Kidney epithelial cell (primary cell): ENCODE measurements at places on chromosomes 13 and 19.

- DNase-seq, result no peak
Measured at GRCh38 chr13:33112766-33113165, 96.5 kb downstream of the KL start.

DNA sequence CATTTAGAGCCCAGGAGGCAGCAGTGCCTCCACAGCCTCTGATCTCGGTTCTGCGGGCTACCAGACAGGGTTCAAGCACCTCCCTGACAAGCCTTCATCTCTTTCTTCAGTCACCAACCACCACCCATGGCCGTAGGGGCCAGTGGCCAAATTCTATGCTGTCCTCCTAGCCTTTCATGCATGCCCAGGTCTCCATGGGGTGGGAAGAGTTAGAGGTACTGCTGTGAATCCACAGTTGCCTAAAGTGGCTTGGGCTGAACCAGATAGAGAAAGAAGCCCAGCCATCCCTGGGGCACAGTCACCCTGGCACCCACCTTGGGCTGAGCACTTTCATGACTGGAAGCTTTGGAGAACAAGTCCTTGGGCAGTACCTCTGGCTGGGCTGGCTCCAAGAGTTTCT lies 97.4 kb downstream of the ZDHHC20 start:
- no peak for DNase-seq

- DNase-seq, result no peak
Measured at GRCh38 chr13:21147827-21148226, 28.5 kb downstream of the SKA3 start.

DNA sequence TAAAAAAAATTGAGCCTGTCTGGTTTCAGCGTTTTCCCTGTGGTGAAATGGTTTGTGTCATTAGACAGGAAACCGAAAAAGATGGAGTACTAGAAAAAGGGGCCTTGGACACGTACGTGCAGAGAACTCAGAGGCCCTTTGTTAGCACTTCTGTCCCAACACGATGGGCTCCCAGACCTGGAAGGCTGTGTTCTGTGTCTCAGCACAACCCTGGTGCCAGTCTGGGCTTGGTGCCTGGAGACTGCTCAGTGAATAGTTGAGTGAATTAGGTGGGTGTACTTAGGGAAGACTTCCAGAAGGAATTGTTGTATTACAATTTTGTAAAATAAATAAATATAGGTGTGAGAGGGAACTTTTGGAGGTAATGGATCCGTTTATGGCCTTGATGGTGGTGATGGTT lies 8.7 kb downstream of the ZNF71 start:
- no peak for DNase-seq
